ENCODE measurements at places on chromosomes 3 and 15. TPM values are rescaled to one million over a fixed set of nuclear protein-coding genes. Genes with fewer than 3 reads are reported as not detected.

Gene SLC12A1
- not detected for total RNA-seq

Gene CCR2
- total RNA-seq, result 0.33 TPM

Gene NOP10
- total RNA-seq, result 56.4 TPM

Gene GABRB3
- total RNA-seq, result 3.0 TPM

Gene OR5K2
- not detected for total RNA-seq

Gene LDHAL6B
- not detected for total RNA-seq

Gene TRAT1
- 0.13 TPM for total RNA-seq

Gene SAMD7
- not detected for total RNA-seq

Gene MYEF2
- 0.20 TPM for total RNA-seq

Gene POLG
- total RNA-seq, result 36.0 TPM

Gene GOLGA8M
- total RNA-seq, result 6.8 TPM

Measured in left lobe of liver (tissue), 2 donors.